ENCODE measurements at places on chromosomes 3 and 15.

GRCh38 chr3:137332297-137332696, 374.5 kb downstream of the IL20RB start:
- no peak for DNase-seq

- DNase-seq = no peak
Observed at GRCh38 chr3:139202226-139202958, 141.4 kb upstream of the MRPS22 start.

GRCh38 chr3:131899021-131899420, 135.8 kb downstream of the CPNE4 start:
- no peak for DNase-seq

DNA sequence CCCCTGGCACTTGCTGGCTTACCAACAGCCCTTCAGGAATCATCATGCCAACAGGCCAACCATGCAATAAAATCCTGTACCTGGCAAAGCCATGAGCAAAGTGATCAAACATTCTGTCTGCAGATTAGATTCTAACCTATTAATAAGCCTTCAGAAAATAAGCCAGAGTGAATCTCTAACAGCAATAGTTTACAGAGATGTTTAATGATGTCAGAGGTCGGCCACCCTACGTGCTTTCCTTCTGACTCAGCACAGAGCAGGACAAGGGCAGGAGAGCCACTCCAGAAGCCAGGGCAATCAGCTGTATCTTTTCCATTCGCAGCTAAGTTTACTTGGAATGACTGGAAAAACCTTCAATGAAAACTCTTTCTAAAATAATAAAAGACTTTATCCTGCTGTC, 13.1 kb downstream of the COL8A1 start:
- DNase-seq = no peak

DNA sequence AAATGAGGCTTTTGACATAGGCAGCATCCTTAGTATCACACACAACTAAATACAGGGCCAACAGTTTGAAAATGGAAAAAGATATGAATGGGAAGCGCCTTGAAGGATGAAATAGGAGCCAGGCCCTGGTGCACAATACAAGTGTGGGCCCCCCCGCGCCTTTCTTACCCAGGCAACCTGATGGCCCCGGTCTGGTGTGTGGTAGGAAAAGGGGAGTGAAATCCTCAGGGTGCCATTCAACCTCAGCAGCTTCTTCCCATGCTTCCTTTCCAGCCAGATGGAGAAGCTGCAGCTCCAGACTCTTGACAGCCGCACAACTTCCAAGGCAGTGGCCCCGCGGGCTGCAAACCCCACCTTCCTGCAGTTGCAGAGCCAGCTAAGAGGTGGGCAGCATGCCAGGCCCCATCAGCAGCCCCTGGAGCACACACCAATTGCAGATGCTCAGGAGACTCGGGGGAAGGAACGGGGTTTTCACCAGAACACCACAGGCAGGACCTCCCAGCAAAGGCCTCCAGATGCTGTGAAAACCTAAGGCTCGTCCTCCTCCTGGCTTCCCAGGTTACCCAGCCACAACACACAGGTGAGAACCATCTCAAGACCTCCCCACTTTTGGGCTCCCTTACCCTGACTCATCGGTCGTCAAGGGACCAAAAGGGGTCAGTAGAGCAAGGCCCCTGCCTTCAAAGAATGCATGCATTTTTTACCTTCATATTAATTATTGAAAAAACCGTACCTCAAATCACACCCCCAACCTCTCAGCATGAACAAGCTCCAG, 101.6 kb downstream of the CPN2 start:
- DNase-seq = no peak

GRCh38 chr3:134317106-134317947, 56.9 kb downstream of the AMOTL2 start:
- no peak for DNase-seq

- DNase-seq = no peak
Observed at GRCh38 chr15:66578286-66578875, 12.6 kb upstream of the LCTL start.

GRCh38 chr15:48924528-48925393, 39.0 kb downstream of the SHC4 start:
- DNase-seq = no peak

GRCh38 chr3:183158113-183158512, 4.4 kb downstream of the LAMP3 start:
- DNase-seq = no peak

DNA sequence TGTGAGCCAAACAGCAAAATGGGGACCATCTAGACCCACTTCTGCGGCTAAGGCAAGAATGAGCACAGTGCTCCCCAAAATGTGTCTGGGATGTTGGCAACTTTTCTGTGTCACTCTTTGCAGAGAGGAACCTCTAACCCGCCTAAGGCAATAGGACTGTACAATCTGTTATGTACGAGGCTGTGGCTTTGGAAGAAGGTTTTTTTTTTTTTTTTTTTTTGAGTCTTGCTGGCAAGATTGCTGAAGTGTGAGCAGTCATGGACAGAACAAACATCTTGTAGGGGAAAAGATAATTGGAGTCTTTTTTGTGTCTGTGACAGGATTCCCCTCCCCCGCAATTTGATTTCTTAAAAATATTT, 7.2 kb downstream of the FEZF2 start:
- DNase-seq = no peak

Data from stimulated activated CD4-positive, alpha-beta T cell treated with anti-CD3 and anti-CD28 coated beads, Interleukin-4, amount 100 ng/mL, for 4 hours (primary cell).